ENCODE measurements at places on chromosomes 16 and 17. TPM values are rescaled to one million over a fixed set of nuclear protein-coding genes. Genes with fewer than 3 reads are reported as not detected.

Gene CEMP1
- 0.46 TPM for total RNA-seq

Gene MAF
- not detected for total RNA-seq

DNA sequence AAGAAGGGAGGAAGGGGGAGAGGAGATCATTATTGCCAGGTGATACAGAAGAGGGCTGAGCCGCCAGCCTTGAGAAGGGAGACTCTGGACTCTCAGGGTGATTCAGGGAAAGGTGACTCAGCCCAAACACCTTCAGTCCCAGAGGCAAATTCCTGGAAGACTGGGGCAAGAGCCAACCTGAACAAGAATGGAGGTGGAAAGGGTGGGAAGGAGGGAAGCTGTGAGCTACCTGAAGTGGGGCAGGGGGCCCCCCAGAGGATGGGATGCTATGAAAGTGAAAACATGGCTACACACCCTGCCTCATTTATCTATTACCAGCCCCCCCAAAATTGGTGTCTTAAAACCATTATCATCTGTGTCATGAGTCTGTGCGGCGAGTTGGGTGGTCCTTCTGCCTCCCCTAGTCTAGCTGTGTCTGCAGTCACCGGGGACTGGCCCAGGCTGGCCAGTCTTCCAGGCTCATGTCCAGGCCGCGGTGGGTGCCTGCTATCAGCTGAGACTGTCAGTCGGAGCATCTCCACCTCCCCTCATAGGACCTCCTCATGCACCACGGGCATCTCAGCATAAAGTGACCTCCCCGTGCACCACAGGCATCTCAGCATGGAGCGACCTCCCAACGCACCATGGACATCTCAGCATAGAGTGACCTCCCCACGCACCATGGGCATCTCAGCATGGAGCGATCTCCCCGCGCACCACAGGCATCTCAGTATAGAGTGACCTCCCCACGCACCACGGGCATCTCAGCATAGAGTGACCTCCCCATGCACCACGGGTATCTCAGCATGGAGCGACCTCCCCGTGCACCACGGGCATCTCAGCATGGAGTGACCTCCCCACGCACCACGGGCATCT lies 3.2 kb upstream of the SLC47A2 start:
- H3K27me3 ChIP-seq = no peaks in the 10 kb centered on the region
- H3K36me3 ChIP-seq = no peaks in the 10 kb centered on the region
- peaks cover 32% of the 10 kb centered on the region for H3K4me1 ChIP-seq
- no peak overlapping the region for H3K27ac ChIP-seq

Gene NPIPA5
- 4.7 TPM for total RNA-seq

DNA sequence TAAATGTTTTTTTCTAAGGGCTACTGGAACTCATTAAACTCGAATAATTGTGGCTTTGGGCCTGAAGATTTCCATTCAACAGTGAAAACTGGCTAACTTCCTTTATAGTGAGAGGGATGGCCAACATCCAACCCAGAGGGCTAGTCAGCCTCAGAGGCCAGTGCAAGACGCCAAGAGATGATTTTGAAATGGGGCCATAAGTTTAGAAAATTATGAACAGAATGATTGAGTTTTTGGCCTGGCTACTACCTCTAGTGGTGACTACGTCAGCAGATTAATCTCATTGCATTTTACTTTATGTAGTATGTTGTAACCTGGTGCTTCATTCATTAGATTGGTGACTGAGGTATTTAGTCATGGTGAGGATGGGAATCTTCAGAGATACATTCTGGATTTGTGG lies 28.4 kb downstream of the HAPSTR1 start:
- H3K4me1 ChIP-seq = peaks cover 37% of the 10 kb centered on the region
- no peaks in the 10 kb centered on the region for H3K27me3 ChIP-seq
- H3K4me3 ChIP-seq = no peak overlapping the region

Gene CDRT15L2
- not detected for total RNA-seq

DNA sequence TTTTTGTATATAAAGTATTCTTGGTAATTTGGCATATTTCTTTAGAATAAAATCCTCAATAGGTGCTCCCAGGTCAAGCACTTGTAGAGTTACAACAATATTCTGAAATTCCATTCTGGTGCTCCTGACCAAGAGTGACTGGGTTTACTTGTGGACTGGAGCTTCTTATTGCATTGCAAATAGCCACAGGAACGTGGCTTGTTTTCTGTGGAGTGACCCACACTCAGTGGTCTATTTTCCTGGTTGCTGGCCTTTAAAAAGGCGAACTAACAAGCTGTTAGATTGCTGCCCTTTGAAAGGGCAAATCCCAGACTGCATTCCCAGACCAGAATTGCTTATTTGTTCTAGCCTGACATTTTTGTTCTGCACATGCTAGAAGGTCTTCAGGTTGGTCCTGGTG lies 658.8 kb upstream of the GOT2 start:
- H3K36me3 ChIP-seq = no peaks in the 10 kb centered on the region
- no peaks in the 10 kb centered on the region for H3K4me1 ChIP-seq
- no peaks in the 10 kb centered on the region for H3K27me3 ChIP-seq
- no peak overlapping the region for H3K27ac ChIP-seq
- DNase-seq = no peak
- no peak overlapping the region for H3K4me3 ChIP-seq

DNA sequence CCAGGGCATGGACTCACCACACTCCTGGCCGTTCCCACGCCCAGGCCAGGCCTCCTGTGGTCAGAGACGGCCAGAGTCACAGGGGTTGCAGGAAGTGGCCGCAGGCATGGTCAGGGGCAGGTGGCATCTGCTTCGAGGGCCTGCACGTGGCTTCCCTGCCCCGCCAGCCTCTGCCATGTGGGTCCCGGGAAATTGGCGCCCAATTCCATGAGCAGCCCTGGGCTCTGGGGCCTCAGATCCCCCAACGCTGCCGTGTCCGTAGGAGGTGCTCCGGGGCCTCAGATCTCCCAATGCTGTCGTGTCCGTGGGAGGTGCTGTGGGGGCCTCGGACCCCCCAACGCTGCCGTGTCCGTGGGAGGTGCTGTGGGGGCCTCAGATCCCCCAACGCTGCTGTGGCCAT lies 9.7 kb upstream of the SSTR5 start:
- H3K27ac ChIP-seq = no peak overlapping the region
- H3K36me3 ChIP-seq = no peaks in the 10 kb centered on the region
- H3K4me1 ChIP-seq = no peaks in the 10 kb centered on the region
- H3K27me3 ChIP-seq = no peaks in the 10 kb centered on the region
- DNase-seq = no peak

- H3K36me3 ChIP-seq = no peaks in the 10 kb centered on the region
- peak; percentile 68 for DNase-seq
- peaks cover 27% of the 10 kb centered on the region for H3K27me3 ChIP-seq
- no peak overlapping the region for H3K4me3 ChIP-seq
Observed at GRCh38 chr16:75820672-75821071, 94.4 kb upstream of the CPHXL start.

Gene ASPA
- not detected for total RNA-seq

Gene HSPB9
- not detected for total RNA-seq

DNA sequence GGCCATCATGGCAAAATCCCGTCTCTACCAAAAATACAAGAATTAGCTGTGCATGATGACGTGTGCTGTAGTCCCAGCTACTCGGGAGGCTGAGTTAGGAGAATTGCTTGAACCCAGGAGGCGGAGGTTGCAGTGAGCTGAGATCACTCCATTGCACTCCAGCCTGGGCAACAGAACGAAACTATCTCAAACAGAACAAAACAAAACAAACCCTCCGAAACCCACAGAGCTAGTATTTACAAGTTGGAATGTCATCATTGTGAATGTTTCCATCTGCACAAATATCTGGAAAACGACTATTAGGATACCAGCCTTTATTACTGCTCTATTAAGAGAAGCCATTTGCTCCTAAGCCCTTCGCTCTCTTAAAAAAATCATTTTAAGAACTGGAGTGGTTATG lies 26.0 kb downstream of the SMARCE1 start:
- no peaks in the 10 kb centered on the region for H3K27me3 ChIP-seq
- H3K4me3 ChIP-seq = no peak overlapping the region

DNA sequence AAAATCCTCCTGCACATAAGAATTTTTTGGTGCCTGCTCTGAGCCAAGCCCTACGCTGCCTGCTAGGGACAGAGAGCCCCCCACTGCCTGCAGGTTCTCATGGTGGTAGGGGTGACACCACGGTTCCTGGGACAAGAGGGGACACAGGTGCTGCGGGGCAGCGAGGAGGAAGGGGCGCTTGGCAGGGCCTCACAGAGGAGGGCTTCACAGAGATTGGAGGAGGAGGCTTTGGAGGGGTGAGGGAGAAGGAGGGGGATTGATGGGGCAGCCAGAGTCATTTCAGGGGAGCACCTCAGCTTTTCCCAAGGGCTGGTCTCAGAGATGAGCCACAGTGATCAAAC lies 29.8 kb upstream of the GSG1L start:
- H3K4me3 ChIP-seq = no peak overlapping the region
- no peaks in the 10 kb centered on the region for H3K36me3 ChIP-seq
- no peak overlapping the region for H3K27ac ChIP-seq
- H3K27me3 ChIP-seq = no peaks in the 10 kb centered on the region
- H3K4me1 ChIP-seq = no peaks in the 10 kb centered on the region

- H3K27ac ChIP-seq = no peak overlapping the region
- no peak for DNase-seq
- H3K4me1 ChIP-seq = no peaks in the 10 kb centered on the region
- H3K36me3 ChIP-seq = no peaks in the 10 kb centered on the region
- no peaks in the 10 kb centered on the region for H3K27me3 ChIP-seq
- no peak overlapping the region for H3K4me3 ChIP-seq
Observed at GRCh38 chr16:72753881-72754280, 294.0 kb downstream of the ZFHX3 start.

- peaks cover 23% of the 10 kb centered on the region for H3K4me1 ChIP-seq
- H3K4me3 ChIP-seq = no peak overlapping the region
- H3K27ac ChIP-seq = no peak overlapping the region
- H3K36me3 ChIP-seq = no peaks in the 10 kb centered on the region
- no peak for DNase-seq
- no peaks in the 10 kb centered on the region for H3K27me3 ChIP-seq
Observed at GRCh38 chr16:67930678-67931211, 917 bp downstream of the CTRL start.

Gene MMP28
- total RNA-seq = 2.4 TPM

- no peak overlapping the region for H3K27ac ChIP-seq
- peaks cover 5% of the 10 kb centered on the region for H3K4me1 ChIP-seq
- H3K27me3 ChIP-seq = peaks cover 27% of the 10 kb centered on the region
- peak; percentile 7 for DNase-seq
- H3K36me3 ChIP-seq = no peaks in the 10 kb centered on the region
- H3K4me3 ChIP-seq = no peak overlapping the region
Observed at GRCh38 chr16:73232555-73233328, 184.8 kb upstream of the ZFHX3 start.

DNA sequence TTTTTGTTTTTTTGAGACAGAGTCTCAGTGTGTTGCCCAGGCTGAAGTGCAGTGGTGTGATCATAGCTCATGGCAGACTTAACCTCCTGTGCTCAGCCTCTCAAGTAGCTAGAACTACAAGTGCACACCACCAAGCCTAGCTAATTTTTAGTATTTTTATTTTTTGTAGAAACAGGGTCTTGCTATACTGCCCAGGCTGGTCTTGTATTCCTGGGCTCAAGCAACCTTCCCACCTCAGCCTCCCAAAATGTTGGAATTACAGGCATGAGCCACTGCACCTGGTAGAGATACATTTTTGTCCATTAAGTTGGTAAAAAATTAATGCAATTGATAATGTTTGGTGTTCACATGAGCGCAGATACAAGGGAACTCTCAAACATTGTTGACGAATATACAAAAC lies 22.2 kb upstream of the SRCIN1 start:
- no peaks in the 10 kb centered on the region for H3K27me3 ChIP-seq
- H3K4me1 ChIP-seq = no peaks in the 10 kb centered on the region
- H3K27ac ChIP-seq = no peak overlapping the region
- no peaks in the 10 kb centered on the region for H3K36me3 ChIP-seq
- DNase-seq = no peak
- no peak overlapping the region for H3K4me3 ChIP-seq

Gene CALB2
- 0.47 TPM for total RNA-seq

Gene WNT3
- 4.9 TPM for total RNA-seq

Gene ZFHX3
- 3.5 TPM for total RNA-seq

GRCh38 chr17:48767263-48767774 lies 38.8 kb upstream of the HOXB13 start:
- H3K4me3 ChIP-seq = no peak overlapping the region
- no peaks in the 10 kb centered on the region for H3K27me3 ChIP-seq
- H3K4me1 ChIP-seq = no peaks in the 10 kb centered on the region
- no peak overlapping the region for H3K27ac ChIP-seq
- H3K36me3 ChIP-seq = no peaks in the 10 kb centered on the region

GRCh38 chr17:72387969-72388368 lies 267.1 kb downstream of the SOX9 start:
- no peak overlapping the region for H3K4me3 ChIP-seq
- H3K27ac ChIP-seq = peak overlapping the region; percentile 97
- DNase-seq = peak; percentile 37
- peaks cover 74% of the 10 kb centered on the region for H3K4me1 ChIP-seq
- H3K36me3 ChIP-seq = no peaks in the 10 kb centered on the region

DNA sequence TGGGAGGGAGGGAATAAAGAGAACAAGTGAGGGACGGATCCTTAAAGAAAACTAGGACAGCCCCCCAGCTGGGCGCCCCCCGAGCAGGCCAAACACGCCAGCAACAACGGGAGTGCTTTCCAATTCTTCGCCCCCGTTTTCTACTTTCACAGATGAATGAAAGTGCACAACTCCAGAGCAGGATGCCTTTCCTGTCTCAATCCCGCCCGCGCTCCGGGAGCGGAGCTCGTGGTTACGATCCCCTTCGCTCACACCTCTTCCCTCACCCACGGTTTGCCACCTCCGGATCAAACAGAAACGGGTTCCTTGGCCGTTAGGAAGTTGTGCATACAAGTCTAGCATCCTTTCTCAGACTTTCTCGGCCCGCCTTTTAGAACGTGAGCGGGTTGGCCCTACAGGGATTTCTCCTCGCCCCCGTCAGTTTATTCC lies 680 bp downstream of the SKA2 start:
- peak overlapping the region; percentile 79 for H3K4me3 ChIP-seq
- peak; percentile 56 for DNase-seq
- no peaks in the 10 kb centered on the region for H3K27me3 ChIP-seq
- H3K27ac ChIP-seq = peak overlapping the region; percentile 79
- peaks cover 59% of the 10 kb centered on the region for H3K4me1 ChIP-seq

DNA sequence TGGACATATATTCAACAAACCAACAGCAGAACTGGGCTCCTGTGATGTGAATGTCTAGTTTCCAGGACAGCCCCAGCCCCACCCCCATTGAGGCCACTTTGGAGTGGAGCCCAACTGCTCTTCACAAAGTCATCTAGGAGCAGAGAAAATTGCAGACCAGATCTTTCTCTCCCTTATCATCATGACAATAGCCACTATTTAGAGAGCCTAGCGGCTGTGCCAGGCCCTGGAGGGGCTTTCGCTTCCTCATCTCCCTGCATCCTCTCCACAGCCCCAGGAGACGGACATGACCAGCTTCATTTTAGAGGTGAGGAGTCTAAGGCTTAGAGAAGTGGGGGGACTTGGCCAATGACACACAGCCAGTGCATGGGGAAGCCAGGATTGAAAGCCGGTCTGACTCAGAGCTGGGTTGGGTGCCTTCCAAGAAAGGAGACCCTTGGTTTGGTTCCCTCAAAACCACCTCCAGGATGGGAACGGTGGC lies 1.4 kb downstream of the PRSS8 start:
- H3K27ac ChIP-seq = no peak overlapping the region
- no peaks in the 10 kb centered on the region for H3K27me3 ChIP-seq
- DNase-seq = no peak
- peaks cover 37% of the 10 kb centered on the region for H3K4me1 ChIP-seq
- H3K4me3 ChIP-seq = no peak overlapping the region
